NCI-H524 (cell line): ENCODE measurements at places on chromosomes 7 and 10.

DNA sequence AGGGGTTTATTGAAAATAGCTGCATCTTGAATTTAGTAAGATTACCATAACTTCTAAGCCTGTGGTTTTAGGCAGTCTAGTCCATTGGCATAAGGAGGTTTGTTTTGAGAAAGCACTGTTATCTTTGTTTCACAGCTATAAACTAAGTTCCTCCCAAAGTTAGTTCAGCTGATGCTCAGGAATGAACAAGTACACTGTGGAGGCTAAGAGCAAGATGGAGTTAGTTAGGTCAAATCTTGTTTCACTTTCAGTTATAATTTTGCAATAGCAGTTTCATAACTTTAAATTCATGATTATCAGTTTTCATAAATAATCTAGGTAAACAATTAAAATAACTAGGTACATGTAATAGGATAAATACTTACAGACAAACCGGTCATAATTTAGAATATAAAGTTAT, 15.4 kb downstream of the SEC61G start:
- no peak for DNase-seq

DNA sequence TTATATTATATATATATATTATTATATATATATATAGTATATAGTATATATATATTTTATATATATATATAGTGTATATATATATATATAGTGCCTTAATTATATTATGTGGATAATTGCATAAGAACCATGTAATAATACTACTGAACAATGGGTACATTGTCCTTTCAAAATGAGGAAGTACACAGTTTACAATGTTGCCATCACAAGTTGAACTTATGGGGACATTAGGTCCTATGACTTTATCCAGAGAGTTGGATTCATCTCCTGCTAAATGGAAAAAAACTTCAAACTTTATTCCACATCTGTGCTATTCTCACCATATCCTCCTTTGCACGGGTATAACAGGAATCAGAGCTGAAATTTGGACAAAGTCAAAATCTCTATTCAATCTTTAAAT, 105.0 kb upstream of the AGR3 start:
- DNase-seq: no peak

DNA sequence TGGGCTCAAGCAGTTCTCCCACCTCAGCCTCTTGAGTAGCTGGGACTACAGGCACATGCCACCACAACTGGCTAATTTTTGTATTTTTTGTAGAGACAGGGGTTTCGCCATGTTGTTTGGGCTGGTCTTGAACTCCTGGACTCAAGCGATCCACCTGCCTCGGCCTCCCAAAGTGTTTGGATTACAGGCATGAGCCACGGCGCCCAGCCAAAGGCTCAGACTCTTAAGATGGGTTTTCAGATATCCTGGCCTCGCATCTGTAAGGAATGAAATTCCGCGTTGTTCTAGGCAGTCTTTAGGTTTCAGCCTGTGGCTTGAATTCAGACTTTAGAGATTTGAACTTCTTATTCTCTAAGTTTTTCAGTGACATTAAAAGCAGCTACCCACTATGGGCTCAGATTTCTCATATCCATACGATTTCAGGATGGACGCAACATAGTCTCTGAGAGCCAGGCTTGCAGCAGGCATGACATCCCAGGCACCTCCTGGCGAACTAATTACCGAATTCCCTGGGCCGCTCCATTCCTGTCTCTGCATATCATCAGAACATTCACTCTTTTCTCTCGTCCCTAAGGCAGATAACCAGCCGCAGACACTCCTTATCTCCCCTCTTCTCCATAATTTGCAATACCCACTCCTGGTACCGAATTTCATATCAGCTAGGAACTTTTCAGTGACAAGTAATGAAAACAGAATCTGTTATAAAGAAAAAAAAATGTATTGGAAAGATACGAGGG, 29.7 kb downstream of the IL15RA start:
- DNase-seq: no peak

DNA sequence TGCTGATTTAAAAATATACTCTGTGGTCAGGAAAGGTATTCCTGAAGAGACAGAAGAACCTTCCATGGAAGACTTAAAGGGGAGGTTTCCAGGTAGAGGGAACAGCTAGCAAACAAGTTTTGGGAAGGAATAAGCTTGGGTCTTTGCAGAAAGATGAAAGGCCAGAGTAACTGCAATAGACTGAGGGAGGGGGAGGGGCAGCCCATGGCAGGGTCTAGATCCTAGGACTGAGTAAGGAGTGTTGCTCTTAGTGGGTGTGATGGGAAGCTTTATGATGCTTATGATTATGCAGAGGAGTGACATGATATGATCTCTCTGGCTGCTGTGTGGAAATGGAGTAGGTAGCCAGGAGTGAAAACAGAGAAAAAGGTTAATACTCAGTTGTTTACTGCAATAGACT, 90.0 kb upstream of the FEZF1 start:
- no peak for DNase-seq

DNA sequence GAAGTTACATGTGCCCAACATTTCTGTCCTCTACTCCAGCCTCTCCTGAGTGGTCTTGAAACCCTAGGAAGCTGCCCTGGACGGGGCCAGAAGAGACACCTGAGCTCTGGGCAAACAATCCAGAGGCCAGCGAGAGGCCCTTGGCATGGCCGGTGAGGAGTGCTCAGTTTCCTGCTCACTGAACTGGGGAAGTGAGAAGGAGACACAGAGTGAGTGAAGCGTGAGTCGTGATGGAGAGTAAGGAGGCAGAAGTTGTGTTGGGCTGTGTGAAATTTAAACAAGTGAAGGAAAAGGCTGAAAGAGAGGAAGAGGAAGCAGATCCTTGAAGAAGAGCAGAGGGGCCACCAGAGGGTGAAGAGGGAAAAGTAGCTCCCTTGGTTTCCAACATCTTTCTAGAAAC, 73.2 kb downstream of the WNT2 start:
- no peak for DNase-seq

GRCh38 chr10:921471-922414, 9.8 kb downstream of the LARP4B start:
- DNase-seq: no peak

DNA sequence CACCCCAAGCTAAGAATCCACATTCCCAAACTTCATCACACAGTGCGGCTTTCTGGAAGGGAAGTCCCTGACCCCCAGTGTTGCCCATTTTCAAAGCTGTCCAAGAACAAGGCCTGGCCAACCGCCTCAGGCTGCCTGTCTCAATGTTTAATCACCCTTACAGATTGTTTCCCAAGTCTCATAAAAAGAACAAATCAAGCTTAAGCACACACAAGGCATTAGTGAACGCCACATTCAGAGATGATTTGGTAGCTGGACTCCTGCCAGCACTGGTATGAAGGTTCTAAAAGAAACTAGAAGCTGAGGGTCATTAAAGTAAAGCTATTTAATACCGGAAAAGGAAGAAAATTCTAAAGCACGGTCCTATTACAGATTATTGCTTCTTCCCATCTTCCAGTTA, 35.6 kb downstream of the C10orf90 start:
- DNase-seq: no peak

GRCh38 chr7:116075351-116076145, 45.0 kb upstream of the TFEC start:
- no peak for DNase-seq

DNA sequence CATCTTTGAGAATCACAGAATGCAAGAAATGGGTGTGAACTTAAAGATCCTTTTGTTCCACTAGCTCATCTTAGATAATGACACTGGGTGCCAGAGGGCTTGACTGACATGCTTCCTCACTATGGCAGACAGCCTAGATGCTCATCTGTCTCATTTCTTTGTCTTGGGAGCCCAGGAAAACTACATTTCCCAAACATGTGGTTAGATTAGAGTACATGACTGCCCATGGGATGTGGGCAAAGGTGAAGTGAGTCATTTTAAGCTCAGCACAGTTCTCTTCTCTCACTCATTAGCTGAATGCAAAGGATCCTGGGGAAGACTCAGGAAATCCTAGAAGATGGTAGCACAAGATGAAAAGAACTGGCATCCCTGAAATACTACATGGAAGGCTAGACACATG, 32.5 kb upstream of the TBX20 start:
- DNase-seq: no peak

DNA sequence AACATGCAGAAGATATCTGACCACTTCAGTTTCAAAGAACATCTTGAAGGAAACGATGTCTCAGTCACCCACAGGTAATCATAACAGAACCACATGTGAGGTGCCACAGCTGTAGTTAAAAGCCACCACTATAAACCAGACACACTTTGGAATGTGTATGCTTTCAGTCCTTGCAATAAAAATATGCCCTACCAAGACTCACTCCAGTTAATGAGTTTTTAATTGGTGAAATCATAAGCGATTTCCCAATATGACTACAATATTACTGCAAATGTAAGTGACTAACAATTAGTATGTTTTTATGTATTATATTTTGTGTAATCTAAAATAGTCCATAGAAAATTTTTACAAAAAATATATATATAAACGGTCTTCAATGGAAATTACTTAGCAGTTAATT, 428.2 kb downstream of the PARD3 start:
- DNase-seq: no peak

GRCh38 chr10:112783351-112784021, 166.6 kb upstream of the TCF7L2 start:
- DNase-seq: no peak

- no peak for DNase-seq
These were observed 410.7 kb downstream of the POM121L12 start for GRCh38 chr7:53446170-53446569.
